ENCODE measurements at places on chromosomes 2 and 18. TPM values are rescaled to one million over a fixed set of nuclear protein-coding genes. Genes with fewer than 3 reads are reported as not detected.

DNA sequence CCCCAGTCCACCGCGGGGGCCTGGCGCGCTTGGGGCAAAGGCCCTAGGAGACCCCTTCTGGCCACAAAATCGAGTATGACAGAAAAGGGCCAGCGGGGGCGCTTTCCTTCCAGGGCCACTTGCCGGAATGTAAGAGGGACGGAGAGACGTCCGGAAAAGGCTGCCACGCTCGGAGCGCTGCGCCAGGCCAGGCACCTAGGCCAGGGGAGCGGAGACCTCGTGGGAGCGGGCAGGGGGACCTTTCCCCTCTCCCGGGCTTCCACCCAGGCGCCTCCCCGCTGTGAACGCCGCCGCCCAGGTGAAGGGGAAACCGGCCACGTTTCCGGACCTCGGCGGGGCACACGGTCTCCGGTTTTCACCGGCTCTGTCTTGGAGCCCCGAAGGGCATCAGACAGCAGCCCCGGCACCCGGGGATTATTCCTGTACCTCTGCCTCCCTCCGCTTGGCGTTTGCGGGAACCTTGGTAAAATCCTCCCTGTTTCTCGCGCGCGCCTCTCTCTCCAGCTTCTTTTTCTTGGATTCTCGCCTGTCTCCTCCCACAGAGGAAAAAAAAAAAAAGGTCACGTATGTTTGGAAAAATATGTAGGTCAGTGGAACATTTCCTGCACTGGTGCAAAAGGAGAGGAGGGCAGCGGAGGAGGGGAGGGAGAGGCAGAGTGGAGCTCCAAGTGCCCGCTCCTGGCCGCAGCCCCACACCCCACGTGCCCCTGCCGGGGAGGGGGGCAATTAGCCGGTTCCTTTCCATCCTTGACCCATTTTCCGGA lies 1.2 kb upstream of the NPAS2 start:
- peaks cover 6% of the 10 kb centered on the region for H3K36me3 ChIP-seq
- peak overlapping the region; percentile 51 for H3K27ac ChIP-seq
- DNase-seq, result peak; percentile 51

- H3K36me3 ChIP-seq, result no peaks in the 10 kb centered on the region
- H3K4me1 ChIP-seq, result no peaks in the 10 kb centered on the region
- H3K27ac ChIP-seq, result no peak overlapping the region
- no peak overlapping the region for H3K4me3 ChIP-seq
- no peak for DNase-seq
- H3K27me3 ChIP-seq, result no peaks in the 10 kb centered on the region
Observed at GRCh38 chr2:7405861-7406715, 488.9 kb downstream of the RNF144A start.

DNA sequence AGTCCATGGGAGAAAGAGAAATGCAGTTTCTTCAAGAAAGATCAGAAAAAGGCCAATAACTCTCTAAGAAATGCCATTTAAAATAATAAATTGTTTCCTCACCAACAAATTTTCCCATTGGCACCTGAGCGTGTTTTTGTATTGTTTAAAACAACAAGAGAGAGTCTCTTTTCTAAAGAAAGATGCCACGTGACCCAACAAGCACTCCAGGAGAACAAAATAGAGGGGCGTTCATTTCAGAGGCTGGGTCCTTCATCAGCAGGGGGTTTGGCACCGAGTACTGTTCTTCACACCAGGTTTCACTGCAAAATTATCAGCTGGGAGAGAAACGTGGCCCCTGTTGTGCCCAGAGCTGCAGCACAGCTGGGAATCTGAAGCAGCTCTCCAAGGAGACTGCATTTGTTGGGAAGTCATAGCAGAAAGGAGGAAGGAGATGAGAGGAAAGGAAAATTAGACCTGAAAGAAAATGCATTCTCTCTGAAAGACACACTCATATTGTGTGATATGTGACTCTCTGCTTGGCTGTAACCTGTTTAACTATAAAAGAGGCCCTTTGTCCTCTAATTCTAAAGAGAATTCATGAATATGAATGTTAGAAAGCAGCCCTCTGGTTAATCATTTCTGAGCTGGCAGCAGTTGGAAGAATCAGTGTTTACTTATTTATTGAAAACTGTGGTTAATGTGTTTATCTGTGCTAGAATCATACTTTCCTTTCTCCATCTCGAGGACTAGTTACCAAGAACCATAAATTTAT lies 205.3 kb upstream of the CDH20 start:
- H3K27ac ChIP-seq, result no peak overlapping the region
- no peak overlapping the region for H3K4me3 ChIP-seq

GRCh38 chr18:22001912-22002487 lies 167.4 kb upstream of the GATA6 start:
- no peak for DNase-seq
- no peak overlapping the region for H3K27ac ChIP-seq
- H3K27me3 ChIP-seq, result no peaks in the 10 kb centered on the region
- H3K4me1 ChIP-seq, result peaks cover 5% of the 10 kb centered on the region
- H3K36me3 ChIP-seq, result no peaks in the 10 kb centered on the region

DNA sequence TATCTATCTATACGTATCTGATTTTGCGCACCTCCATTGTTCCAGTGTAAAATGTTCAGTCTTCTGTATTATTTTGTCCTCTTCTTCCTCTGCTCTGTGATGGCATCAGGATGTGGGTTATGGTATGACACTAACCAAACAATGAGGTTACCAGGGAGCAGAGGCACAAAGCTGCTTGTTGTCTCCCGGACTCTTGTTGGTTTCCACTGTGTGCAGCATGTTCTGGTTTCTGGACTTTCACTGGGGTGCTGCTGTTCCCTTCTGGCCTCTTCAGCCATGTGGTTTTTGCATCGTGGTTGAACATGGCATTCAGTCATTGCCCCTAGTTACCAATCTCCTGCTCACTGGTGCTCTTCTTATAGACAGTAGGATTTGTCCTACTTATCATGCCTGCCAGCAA lies 665.9 kb downstream of the CBLN2 start:
- H3K4me1 ChIP-seq, result peaks cover 6% of the 10 kb centered on the region
- no peak overlapping the region for H3K4me3 ChIP-seq
- DNase-seq, result no peak
- peaks cover 28% of the 10 kb centered on the region for H3K27me3 ChIP-seq
- H3K36me3 ChIP-seq, result no peaks in the 10 kb centered on the region
- no peak overlapping the region for H3K27ac ChIP-seq

GRCh38 chr2:237185553-237185925 lies 99.8 kb downstream of the COPS8 start:
- H3K27ac ChIP-seq, result no peak overlapping the region
- H3K36me3 ChIP-seq, result no peaks in the 10 kb centered on the region
- DNase-seq, result no peak
- no peaks in the 10 kb centered on the region for H3K27me3 ChIP-seq
- H3K4me3 ChIP-seq, result no peak overlapping the region
- H3K4me1 ChIP-seq, result peaks cover 19% of the 10 kb centered on the region

DNA sequence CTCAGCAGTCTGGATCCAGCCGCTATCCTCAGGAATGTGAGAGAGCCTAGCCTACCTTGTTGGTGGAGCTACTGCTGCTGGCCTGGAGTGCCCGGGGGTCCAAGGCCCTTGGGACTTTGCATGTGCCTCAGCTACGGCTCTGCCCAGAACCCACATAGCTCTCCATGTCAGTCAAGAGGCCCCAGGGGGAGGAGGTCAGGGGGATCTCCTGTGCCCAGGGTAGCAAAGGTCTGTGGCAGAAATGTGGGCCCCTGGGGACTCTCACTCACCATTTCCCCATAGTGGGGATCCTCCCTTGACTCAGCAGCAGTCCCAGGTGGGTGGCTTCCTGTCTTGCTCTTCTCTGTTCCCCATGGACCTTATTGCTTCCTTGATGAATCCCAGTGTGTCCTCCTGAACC lies 342.7 kb upstream of the CHAC2 start:
- H3K36me3 ChIP-seq, result no peaks in the 10 kb centered on the region
- H3K4me3 ChIP-seq, result no peak overlapping the region
- no peaks in the 10 kb centered on the region for H3K27me3 ChIP-seq
- H3K4me1 ChIP-seq, result no peaks in the 10 kb centered on the region
- no peak for DNase-seq

DNA sequence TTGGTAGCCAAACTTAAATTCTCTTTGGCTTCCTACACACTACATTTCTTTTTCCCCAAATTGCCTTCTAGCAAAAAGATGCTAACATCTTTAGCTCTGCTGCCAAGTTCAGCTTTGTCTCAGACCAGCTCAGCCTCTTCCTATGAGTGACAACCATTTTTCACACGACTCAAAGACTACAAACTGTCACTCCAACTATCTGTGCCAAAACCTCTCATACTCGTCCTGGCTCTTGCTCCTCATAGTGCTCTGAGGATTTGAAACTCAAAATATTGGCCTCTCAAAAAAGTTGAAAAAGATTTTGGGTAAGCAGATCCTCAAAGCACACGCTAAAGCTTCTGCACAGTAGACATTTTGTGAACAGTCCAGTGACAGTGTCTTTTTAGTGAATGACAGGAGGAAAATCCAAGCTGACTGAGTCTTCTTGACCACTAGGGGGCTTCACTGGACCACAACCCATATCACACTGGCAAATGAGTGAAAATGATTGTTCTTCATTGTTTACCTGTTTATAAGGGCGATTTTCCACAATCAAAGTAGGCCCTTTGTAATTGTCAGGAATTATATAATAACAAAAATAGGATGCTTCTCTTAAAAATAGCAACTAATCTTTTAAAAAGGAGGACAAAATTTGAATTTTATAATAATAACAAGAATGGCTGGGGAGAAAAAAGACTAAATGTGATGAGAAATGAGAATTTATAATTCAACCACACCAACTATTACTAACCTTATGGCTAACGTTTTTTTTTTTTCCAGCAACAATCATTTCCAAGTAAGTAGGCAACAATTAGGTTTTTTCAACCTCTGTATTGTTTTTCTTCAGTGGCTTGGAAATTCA lies 85.5 kb upstream of the PGAP1 start:
- no peak overlapping the region for H3K4me3 ChIP-seq
- H3K4me1 ChIP-seq, result peaks cover 13% of the 10 kb centered on the region
- H3K36me3 ChIP-seq, result no peaks in the 10 kb centered on the region
- H3K27ac ChIP-seq, result no peak overlapping the region
- DNase-seq, result peak; percentile 62
- no peaks in the 10 kb centered on the region for H3K27me3 ChIP-seq

GRCh38 chr2:217707131-217707611 lies 295.6 kb downstream of the TNS1 start:
- H3K27ac ChIP-seq, result peak overlapping the region; percentile 57
- peak; percentile 87 for DNase-seq
- no peak overlapping the region for H3K4me3 ChIP-seq

DNA sequence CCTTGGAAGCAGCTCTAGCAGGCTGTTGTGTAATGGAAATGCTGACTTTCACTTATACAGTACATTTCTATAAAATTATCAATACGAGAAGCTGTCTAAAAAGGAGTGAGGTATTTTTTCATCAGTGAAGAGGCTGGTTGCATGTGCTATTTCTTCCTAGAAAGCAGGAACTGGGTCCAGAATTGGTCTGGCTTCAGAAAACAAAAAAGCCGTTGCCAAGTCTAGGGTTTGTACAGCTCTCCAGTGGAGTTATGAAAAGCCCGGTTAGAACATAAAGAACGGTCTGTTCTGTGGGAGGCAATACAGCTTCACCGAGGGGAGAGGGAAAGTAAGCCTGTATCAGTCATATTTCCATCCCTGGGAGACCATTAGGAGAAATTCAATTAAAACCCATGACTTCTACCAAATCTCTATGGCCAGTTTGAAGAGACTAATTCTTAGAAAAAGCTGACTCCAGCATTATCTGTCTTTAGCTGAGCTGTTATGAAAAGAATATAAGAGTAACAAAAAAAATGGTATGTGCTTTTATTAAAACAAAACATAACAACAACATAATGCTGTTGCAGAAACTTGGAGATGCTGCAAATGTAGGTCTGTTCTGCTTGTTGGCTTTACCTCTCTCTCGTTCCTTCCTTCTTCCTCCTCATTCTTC lies 217.0 kb downstream of the CMPK2 start:
- no peaks in the 10 kb centered on the region for H3K36me3 ChIP-seq
- no peak for DNase-seq
- no peak overlapping the region for H3K4me3 ChIP-seq
- no peak overlapping the region for H3K27ac ChIP-seq
- no peaks in the 10 kb centered on the region for H3K27me3 ChIP-seq

- H3K36me3 ChIP-seq, result no peaks in the 10 kb centered on the region
- H3K27me3 ChIP-seq, result no peaks in the 10 kb centered on the region
- H3K27ac ChIP-seq, result no peak overlapping the region
- no peaks in the 10 kb centered on the region for H3K4me1 ChIP-seq
- no peak overlapping the region for H3K4me3 ChIP-seq
Observed at GRCh38 chr18:78405763-78406162, 573.9 kb upstream of the SALL3 start.

- peak overlapping the region; percentile 97 for H3K27ac ChIP-seq
- H3K36me3 ChIP-seq, result no peaks in the 10 kb centered on the region
- peaks cover 18% of the 10 kb centered on the region for H3K4me1 ChIP-seq
- no peaks in the 10 kb centered on the region for H3K27me3 ChIP-seq
- DNase-seq, result no peak
Observed at GRCh38 chr2:70596739-70597138, 43.1 kb upstream of the TGFA start.

GRCh38 chr18:59833785-59834184 lies 66.0 kb upstream of the PMAIP1 start:
- no peaks in the 10 kb centered on the region for H3K36me3 ChIP-seq
- no peaks in the 10 kb centered on the region for H3K4me1 ChIP-seq
- DNase-seq, result no peak
- H3K4me3 ChIP-seq, result no peak overlapping the region
- H3K27ac ChIP-seq, result no peak overlapping the region

The BIN1 gene
- 29.6 TPM for total RNA-seq

The MYO5B gene
- 26.7 TPM for total RNA-seq

The FOXD4L1 gene
- 0.63 TPM for total RNA-seq

The UGT1A3 gene
- not detected for total RNA-seq

The NMUR1 gene
- not detected for total RNA-seq

The FOXI3 gene
- total RNA-seq, result not detected

The DSG4 gene
- total RNA-seq, result not detected

The ITGB6 gene
- total RNA-seq, result 6.9 TPM

The GPR35 gene
- 0.81 TPM for total RNA-seq

The SSB gene
- 98.0 TPM for total RNA-seq

The ASB18 gene
- not detected for total RNA-seq

The CHRNA1 gene
- total RNA-seq, result not detected

The TMEFF2 gene
- not detected for total RNA-seq

The PKP4 gene
- 63.7 TPM for total RNA-seq

Data from MCF 10A (cell line).